ENCODE measurements at places on chromosomes 11 and 22.

DNA sequence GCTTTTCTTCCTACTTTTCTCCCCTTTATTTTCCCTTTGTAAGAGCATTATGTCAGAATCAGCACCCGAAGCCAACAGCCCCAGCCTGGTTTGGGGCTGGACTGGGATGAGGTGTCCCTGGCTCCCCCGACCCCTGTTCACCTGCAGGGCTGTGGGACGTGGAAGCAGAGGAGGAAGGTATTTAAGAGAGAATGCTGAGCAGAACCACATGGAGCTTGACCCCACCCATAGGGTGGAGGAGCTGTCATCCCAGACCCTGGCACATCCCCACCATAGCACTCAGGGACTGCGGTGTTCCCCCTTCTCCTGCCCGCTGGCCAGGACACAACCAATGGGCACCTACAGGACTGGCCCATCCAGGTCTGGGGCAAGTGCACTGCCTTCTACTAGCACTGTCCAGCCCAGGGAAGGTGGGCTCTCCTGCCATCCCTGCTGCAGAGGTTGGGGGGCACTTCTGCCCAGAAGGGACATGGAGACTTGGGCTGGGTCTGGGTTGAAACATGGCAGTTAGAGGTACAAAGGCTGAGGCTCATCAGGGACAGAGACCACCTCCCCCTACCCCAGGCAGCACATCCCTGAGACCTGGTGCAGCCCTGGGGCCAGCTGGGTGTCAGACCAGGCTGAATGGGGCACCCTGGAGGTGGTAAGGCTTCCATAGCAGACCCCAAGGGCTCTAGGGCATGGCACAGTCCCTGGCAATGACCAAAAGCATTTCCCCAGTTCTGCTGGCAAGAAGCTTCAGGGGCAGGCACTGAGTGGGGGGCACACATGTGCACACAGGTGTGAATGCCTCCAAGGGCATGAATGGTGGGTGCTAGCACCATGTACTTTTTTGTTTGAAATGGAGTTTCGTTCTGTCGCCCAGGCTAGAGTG, 19.7 kb downstream of the TANGO2 start:
- no peak for DNase-seq

DNA sequence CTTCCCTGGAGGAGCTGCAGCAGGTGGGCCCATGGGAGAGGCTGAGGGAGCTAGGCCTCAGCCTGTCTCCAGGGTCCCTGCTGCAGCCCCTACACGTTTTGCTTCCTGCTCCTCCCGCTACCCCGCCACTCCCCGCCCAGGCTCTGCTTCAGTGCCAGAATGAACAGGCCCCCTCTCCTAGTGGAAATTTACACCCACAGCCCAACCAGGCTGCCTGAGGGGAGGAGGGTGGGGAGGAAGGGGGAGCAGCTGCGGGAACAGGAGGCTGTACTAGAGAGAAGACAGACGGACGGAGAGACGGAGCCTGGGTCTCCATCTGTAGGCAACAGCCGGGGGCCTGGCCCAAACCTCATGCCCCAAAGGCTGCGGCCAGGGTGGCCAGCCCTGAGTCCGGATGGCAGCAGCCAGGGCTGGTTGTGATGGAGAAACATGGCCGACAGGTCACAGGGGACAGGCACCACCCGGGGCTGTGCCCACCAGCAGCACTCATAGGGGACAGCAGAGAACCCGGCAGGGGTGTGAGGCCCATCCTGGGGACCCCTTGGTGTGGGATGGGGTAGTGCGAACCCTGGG, 20.6 kb downstream of the FLRT1 start:
- DNase-seq, result no peak

GRCh38 chr11:126929179-126930061, 71.2 kb downstream of the KIRREL3 start:
- no peak for DNase-seq

- DNase-seq, result no peak
Observed at GRCh38 chr11:86537541-86538222, 134.7 kb downstream of the ME3 start.

DNA sequence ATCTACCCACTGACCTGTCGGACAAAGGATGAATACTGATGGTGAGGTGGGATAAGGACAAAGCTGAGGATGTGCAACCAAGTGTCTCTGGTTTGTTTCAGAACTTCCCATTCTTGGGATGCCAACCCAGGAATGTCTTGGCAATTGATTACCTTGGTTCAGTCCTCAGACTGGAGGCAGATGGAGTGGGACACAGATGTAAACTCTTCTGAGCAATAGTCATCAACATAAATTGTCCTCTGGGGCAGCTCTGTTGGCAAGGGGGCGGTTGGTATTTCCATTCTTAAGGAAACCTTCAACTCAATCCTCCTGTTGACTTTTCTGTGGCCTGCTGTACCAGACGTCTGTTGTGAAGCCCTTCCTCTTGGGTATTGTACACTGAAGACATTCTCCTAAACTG, 6.8 kb downstream of the ABTB2 start:
- no peak for DNase-seq

DNA sequence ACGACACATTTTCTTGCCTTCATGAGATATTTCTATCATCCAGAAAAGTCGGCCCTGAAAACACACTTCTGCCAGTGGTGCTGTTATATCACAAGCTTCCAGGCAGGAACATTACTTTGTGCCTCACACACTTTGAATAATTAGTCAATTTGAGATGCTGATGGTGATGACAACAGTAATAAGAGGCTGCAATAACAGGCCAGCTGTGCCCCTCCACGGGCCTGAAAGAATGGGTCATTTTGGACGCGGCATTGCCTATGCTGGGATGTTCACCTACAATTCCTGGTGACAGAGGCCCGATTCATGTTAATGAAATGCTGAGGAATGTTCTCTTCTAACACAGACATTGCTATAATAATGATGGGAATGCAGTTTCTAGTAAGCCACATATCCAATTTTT, 463.8 kb upstream of the KIRREL3 start:
- no peak for DNase-seq

GRCh38 chr11:69765498-69765995, 9.6 kb downstream of the FGF4 start:
- DNase-seq, result no peak

DNA sequence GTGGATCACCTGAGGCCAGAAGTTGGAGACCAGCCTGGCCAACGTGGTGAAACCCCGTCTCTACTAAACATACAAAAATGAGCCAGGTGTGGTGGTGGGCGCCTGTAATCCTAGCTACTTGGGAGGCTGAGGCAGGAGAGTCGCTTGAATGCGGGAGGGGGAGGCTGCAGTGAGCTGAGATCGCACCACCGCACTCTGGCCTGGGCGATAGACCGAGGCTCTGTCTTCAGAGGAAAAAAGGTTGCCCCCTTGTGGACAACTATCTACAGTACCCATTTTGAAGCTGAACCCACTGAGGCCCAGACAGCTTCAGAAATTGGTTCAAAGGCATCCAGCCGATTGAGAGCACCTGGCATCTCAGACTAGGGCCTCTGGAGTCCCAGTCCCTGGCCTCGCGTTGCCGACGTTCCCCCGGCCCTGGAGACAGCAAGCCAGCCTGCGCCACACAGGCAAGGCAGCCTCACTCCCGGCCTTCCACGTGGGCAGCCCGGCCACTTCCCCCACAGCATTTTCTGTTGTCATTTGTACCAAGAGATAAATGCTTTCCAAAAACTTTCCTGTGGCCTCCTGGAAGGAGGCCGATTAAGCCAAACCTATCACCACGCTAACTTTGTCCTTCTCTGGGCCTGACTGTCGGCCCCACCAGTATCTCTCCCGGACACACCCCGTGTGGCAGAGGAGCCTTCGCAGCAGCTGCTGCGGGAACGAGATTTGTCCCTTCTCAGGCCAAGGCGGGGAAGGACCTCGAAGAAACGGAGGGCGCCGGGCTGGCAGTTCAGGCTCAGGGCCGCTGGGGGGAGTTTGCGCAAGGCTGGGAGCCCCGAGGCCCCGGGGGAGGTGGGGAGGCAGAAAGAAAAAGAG, 82.8 kb downstream of the FLI1 start:
- DNase-seq, result peak; percentile 25

DNA sequence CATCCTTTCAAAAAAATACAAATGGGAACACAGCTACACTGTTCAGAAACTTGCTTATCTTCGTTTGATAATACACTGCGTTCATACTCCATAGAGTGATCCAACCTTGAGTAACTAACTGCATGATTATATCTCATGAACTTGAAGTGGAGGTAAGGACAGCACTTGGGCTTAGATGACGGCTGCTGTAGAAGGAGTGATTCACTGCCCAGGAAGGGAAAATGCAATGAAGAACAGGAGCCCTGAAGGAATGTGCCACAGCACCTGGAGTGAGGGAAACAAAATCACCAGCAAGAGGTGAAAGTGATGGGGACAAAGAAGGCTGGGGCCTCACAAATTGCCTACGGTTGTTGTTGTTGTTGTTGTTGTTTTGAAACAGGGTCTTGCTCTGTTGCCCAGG, 44.1 kb upstream of the SC5D start:
- DNase-seq, result no peak

DNA sequence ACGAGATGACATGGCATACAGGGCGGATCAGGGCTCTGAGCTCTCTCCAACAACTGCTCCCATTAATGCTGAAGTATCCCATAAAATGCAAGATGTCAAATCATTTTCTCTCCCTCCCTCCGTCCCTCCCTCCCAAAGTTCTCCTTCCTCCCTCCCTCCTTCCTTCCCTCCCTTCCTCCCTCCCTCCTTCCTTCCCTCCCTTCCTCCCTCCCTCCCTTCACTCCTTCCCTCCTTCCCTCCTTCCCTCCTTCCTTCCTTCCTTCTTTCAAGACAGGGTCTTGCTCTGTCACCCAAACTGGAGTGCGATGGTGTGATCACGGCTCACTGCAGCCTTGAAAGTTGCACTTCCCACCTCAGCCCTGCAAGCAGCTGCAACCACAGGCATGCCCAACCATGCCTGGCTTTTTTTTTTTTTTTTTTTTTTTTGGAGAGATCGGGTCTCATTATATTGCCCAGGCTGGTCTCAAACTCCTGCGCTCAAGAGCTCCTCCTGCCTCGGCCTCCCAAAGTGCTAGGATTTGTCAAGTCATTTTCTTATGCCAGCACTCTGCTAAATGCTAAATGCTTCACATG, 38.2 kb downstream of the TXN2 start:
- no peak for DNase-seq

DNA sequence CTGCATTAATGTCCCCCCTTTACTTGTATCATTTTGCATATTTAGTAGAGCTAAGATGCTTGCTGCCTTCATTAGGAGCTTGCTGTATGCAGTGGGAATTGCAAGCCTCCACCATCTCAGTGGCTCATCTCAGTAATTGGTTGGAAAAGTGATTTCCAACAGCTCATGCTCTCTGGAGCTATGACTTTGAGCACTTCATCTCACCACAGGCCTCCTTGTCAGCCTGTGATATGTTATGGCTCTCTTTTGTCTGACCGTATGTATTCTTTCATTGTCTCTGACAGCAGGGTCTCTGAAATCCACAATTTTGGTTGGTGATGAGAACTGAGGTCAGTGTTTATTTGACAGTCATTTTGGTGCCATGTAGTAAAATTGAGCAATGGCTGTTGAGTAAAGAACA, 345.1 kb downstream of the FAT3 start:
- no peak for DNase-seq

GRCh38 chr11:90805172-90805571, 582.3 kb upstream of the CHORDC1 start:
- no peak for DNase-seq

DNA sequence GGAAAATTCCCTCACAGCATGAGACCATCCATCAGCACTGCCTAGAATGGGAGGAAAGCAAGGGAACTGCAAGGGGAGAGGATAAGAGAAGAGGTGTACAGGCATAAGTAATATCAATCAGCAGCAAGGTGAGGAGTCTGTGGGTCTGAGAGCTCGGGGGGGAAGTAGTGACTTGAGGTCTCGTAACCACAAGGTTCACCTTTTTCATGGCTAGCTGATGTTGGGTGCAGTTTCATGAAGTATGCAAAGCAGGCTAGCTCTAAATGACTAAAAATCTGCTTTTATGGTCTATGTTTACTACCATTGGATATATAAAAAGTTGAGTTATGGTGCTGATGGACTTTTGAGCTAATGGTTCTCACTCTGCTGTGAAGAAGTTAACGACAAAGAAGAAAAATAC, 35.8 kb downstream of the OR4C6 start:
- no peak for DNase-seq

- DNase-seq, result no peak
Observed at GRCh38 chr11:11148104-11148509, 204.9 kb downstream of the CSNK2A3 start.

GRCh38 chr22:24370401-24370800, 57.0 kb upstream of the ADORA2A start:
- no peak for DNase-seq

DNA sequence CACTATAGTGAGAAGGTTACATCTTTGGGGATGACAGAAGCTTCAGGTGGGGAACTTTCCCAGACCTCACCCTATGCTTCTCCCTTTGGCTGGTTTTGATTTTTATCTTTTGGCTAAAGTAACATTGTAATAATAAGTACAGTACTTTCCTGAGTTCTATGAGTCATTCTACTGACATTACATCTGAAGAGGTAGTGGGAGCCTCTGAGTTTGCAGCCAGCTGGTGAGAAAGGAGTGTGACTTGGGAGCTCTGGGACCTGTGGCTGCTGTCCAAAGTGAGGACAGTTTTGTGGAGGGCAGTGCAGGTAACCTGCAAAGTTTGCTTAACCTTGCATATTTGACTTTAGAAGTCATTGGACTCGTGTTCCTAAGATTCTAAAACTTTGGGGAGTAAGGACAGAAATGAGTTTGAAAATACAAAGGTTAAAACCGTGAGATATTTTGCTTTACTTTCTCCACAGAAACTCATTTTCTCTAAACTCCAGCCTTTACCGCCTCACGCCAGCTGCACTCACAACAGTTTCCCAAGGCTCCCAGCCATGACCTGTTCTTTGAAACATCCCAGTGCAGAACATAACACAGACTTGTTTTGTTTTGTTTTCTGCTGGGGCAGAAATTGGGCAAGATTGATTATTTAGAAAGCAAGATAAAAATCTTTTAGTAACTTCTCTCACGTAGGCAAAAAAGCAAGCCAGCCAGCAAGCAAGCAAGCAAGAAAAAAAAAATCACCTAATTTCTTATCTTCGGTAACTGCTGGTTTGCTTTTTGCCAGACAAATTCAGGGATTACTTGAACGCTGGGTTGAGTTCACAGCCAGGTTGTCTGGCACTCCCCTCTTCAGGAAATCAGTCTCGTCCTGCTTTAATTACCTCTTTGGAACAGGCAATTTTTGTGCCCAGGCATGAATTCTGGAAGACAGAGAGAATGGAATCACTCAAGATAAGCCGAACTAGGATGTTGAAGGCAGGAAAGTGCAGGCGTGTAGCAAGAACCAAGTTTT, 478.3 kb upstream of the ISX start:
- DNase-seq, result no peak

DNA sequence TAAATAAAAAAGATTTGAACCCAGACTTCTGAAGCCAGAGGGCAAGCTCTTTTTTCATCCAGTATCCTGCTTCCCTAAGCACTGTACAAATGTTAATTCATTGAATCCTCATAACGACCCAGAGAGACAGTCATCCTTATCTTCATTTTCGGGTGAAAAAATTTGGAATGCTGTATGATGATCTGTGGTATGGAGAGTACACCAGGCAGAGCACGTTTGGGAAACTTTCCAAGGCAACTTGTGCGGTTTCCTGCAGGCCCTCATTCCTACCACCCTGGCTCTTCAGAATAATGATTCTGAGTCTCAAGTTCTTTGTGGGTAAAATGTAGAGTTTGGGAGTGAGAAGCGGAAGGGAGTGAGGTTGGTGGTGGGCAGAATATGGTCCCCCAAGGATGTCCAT, 177.9 kb upstream of the CADM1 start:
- DNase-seq, result no peak
